NCI-H748 treated with DMSO at 0.1 percent for 48 hours (cell line): ENCODE measurements at places on chromosomes 11 and 22.

GRCh38 chr11:36081274-36081945 lies 137.5 kb downstream of the LDLRAD3 start:
- no peak for DNase-seq

- no peak for DNase-seq
Measured at GRCh38 chr11:91129596-91129995, 906.7 kb upstream of the CHORDC1 start.

DNA sequence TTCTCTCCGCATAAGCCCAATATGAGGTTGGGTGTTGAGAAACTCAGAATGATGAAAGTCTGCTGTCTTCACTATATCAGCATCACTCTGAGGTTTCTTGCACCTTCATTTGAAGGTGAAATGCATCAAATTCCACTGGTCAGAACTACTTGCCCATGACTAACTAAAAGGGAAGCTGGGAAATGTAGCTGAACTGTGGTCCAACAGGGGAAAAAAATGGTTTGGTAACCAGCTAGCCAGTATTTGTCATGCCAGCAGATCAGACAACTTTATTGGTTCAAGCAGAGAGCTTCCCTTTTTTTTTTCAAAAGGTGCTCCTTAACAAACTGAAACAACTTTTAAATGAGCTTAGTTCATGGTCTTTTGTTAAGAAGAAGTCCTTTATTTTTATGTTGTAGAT lies 14.2 kb upstream of the PIK3C2A start:
- DNase-seq: no peak

DNA sequence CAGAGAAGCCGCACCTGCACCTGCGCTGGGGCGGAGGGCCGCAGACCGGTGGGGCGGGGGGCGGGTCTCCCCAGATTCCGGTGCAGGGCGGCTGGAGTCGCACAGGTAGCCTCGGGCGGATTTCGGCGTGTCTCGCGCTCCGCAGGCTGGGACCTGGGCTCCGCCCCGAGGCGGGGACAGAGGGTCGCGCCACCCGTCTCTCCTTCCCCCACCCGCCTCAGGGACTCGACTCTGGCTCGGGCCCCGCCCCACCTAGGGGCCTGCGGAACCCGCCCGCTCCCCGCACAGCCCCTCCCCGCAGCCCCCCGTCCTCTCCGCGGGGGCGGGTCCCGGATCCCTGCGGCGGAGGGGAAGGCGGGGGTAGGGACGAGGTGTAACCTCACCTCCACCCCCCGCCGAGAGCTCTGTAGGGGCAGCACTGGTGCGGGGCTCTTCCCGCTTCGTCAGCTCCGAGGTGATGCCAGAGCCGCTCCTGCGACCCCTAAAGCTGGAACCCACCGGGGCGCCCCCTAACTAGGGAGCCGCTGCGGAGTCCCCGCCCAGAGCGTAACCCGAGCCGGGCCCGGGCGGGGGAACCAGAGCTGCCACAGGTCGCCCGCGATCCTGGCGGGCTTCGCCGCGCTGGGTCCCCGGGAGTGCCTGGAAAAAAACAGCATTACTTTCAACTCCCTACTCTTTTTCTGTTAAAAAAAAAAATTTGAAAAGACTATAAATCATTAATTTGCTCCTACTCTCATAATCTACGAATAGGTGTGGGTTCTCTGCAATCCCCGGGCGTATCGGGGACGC lies at the start of gene SLC29A2:
TSS of gene SLC29A2 (minus strand) at position 134 of the 789 bp plus-strand sequence. CDS start 169 bp downstream, outside the sequence.
- peak; percentile 91 for DNase-seq

DNA sequence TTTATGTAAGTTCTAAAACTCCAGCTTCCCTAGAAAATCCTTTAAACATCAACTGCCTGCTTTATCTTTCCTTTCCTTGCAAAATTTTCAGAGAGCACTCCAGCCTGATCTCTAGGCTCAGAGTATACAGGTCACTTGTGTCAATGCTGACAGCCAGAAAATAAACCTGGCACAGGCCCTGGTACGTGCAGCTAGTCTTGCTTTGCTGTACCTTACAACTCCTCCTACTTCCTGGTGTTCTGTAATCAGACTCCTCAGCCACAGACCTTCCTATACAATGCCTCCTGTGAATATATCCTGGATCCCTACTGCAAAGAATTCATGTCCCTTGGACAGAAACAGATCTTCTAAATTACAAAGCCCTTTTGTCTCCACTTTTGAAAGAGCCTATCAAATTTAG lies 24.2 kb upstream of the TMEM123 start:
- peak; percentile 16 for DNase-seq

GRCh38 chr11:15775015-15775541 lies 581.3 kb downstream of the SOX6 start:
- DNase-seq: no peak

GRCh38 chr11:97454988-97455387 lies 1065.2 kb downstream of the JRKL start:
- DNase-seq: peak; percentile 62

GRCh38 chr11:1906611-1907423 lies 12.7 kb upstream of the TNNT3 start:
- no peak for DNase-seq

DNA sequence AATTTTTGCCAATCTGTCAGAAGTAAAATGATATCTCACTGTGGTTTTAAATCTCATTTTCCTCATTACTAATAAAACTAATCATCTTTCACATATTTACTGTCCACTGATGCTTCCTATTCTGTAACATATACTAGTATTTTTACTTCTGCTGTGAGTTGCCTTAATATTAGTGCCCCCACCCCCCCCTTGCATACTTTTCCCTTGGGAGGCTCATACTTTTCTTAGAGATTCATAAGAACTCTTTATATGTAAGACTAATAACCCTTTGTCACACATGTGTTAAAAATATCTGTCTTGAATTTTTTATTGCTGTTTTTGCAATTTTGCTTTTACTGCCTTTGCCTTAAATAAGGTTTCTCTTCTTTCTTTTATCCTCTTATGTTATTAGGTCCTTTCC lies 87.2 kb downstream of the PHF21A start:
- DNase-seq: no peak

DNA sequence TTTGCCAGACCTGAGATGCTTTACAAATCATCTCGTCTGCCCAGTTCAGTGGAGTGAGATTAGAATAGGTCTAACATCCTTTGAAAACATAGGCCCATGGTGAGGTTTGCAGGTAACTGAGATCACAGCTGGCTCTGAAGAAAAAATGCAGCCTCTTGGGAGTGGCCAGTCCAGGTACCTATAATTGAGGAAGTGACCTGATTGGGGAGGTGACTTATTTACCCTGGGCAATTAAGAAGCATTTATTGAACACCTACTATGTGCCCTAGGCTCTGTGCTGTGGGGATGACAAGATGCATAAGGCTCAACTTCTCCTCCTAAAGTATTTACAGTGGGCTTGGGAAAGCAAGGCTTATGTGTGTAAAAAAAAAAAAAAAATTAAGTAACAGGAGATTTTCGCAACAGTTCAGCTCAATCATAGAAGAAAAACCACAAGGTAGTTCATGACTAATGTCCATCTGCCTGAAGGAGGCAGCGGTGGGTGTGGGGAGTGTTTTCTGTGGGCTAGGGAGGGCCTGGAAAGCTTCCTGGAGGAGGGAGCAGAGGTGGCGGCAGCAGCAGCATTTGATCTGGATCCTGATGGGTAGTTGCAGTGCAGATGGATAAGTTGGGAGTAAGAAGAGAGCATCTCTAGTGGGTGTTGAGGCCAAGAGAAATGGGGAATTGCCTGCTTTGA lies 16.1 kb downstream of the MICAL2 start:
- no peak for DNase-seq

GRCh38 chr11:57788703-57789088 lies 27.1 kb downstream of the CTNND1 start:
- DNase-seq: no peak

- no peak for DNase-seq
Measured at GRCh38 chr11:118415739-118416068, 14.3 kb downstream of the ATP5MG start.

GRCh38 chr11:104705490-104706190 lies 192.6 kb downstream of the CASP12 start:
- DNase-seq: no peak

DNA sequence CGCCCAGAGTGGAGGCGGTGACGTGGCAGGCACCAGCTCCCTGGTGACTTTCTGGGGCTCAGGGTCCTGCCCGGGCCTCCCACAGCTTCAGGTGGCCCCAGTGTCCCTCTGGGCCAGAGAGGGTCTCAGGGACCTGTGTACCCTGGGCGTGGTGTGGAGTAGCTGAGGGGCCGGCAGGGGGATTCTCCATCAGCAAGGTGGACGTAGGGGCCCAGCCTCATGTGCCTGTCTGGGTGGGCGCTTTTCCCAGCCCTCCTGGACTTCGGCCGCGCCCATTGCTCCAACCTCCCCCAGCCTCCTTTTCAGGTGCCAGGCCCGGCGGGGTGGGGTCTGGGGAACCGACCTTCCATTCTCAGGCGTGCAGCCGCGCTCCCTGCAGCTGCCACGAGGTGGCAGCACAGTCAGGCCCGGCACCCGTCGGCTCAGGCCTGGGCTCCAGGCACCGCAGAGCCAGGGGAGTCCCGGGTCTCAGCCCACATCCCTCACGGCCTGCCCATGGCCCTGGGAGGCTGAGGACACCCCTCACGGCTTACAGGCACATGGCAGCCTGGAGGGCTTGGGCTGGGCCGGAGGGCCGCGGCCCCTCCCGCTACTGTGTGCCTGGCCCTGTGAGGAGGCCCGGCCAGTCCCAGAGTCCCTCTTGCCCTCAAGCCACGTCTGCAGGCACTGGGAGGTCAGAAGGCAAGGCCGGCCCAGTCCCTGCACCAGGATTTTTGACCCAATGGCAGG lies 19.9 kb upstream of the MUC5B start:
- DNase-seq: no peak

GRCh38 chr11:57126766-57127400 lies 54.9 kb upstream of the LRRC55 start:
- no peak for DNase-seq

GRCh38 chr22:29734838-29735237 lies 15.0 kb downstream of the CABP7 start:
- DNase-seq: no peak

DNA sequence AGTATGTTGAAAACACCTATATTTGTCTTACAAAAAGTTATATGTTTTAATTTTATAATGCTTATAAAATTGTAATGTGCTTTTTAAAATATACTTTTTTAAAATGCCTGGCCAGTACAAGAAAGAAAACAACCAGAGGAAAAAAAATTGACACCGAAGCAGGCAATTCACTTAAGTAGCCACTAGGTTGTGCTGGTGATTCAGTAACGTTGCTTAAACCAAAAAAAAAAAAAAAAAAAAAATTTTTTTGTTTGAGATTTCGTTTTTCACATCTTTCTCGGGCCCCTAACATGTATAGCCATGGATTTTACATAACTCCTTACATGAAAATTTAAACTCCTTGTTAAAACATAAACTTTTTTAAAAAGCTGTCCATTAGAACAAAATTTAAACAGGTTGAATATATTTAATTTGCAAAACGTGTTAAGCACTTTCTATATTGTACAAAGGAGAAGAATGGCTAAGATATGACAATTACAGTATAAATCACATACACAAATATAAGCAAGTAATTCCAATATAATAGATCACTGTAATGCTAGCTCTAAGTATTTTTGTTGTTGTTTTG lies 9.2 kb downstream of the OR8B4 start:
- DNase-seq: peak; percentile 30

GRCh38 chr11:446891-447290 lies 3.2 kb upstream of the PTDSS2 start:
- DNase-seq: no peak

GRCh38 chr22:29393019-29393608 lies 4.7 kb upstream of the AP1B1 start:
- DNase-seq: no peak

DNA sequence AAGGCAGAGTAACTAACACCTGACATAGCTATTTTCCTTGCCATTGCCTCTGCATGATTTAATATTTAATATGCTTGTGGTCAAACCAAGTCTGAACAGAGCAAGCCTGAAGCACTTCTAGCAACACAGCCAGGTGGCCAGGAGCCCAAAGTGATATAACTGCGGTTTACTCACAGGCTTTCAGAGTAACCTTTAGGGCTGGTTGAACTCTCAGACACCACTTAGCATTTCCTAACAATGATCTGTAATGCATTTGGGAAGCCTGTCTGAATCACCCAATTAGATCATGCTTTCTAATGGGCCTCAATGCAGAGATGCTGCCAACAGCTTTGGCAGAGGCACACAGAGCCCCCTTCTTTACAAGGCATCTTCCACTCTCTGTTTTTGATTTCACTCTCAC lies 96.1 kb downstream of the FDX1 start:
- DNase-seq: no peak

DNA sequence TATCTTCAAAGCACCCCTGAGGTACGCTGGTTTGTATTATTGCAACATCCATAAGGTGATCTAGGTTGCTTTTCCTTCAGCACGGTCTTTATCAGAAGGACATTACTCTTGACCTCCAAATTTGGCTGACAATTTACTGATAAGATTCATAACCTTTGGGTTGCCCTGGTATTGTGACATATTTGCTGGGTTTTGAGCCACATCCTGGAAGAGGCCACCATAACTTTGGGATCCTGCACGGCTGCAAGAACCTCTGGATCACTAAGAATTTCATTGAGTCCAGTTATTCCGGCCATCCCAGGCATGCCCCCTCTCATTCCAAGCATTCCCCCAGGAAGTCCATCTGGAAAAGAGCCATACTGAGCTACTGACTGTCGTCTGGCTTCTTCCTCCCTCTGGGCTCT lies 6.5 kb upstream of the PLET1 start:
- DNase-seq: no peak
